ENCODE measurements at places on chromosomes 13 and 19.

DNA sequence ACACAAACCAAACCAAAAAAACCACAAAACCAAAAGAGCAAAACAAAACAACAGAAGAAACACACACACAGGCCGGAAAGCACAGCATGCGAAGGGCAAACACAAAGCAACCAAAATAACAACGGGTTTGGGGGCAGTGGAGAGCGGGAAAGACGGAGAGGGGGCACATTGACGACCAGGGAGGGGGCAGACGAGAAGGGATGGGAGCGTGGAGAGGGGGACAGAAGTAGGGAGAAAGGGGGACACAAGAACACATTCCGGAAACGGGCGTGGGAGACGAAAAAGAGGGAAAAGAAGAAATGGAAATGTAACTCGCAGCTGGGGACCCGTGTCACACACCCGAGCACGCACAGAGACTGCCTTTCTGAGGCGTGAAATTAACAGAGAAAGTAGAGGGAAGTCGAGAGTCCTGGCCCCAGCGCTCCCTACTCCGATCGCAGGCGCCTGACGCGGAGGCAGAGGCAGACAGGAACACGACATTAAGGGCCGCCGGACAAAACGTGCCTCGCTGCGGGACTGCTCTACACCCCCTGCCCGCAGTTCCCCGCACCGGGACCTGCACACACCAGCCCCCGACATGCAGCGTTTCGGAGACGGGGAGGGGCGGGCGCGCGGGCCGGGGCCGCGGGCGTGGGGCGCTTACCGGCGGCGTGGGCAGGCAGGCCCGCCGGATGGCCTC, 652 bp downstream of the POU4F1 start:
- DNase-seq = no peak

DNA sequence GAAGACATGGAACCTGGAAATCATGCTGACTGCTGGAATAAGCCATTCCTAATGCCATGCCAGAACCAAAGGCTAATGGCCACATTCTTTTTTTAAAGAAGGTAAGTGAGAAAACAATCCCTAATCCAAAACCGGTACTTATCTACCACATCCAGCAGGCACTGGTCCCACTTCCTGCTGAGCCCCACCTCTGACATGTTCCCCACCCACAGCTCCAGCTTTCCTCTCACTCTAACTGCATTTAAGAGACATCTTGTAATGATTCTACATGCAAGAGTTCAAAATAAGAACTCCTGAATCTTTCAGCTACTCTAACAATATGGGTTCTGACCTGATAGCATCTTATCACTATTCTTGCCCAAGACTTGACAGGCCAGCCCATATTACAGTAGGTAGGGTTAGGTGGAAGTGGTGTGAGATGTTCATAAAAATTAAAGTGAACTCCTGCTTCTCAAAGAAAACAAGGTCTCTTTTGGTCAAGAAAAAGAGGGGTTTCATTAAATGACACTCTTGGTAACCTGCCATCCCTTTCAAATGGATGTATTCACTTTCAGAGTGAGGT, 41.9 kb downstream of the N4BP2L2 start:
- no peak for DNase-seq

DNA sequence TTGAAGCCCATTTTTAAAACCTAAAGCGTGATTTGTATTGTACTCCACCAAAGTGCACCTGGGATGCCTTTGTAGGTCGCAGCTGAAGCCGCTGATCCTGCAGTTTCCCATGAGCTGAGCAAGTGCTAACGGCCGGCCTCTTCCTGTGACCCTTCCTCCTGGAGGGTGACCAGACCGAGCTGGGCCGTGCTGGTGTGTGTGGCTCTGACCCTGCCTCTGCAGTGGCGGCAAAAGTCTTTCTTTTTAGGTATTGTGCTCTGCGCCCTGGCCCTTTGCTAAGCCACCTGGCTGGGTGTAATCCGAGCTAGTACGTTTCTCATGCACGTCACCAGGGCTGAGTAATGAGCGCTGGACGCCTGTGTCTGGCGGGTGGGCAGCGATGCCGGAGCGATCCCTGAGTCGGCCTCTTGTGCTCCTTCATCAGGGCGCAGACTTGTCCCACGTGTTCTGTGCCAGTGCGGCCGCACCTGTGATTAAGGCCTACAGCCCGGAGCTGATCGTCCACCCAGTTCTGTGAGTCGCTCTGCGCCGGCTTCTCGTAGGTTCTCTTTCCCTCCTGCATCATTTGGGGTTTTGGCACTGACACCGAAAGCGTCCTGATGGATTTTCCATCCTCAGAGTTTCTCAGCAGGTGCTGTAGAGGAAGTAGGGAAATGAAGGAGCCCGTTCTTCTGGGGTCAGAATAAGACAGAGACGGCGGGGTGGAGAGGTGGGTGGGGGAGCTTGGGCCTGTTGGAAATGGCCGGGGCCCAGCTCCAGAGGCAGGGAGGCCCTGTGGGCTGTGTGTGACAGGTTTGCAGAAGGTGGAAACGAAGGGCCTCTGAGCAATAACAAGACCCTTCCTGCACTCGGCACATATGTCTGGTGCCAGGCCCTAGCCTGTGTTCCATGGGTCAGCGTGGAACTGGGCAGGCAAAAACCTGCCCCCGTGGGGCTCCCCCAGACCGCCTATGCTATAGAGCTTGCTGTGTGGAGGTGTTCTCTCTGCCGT, 9.7 kb downstream of the NAXD start:
- DNase-seq = peak; percentile 93

DNA sequence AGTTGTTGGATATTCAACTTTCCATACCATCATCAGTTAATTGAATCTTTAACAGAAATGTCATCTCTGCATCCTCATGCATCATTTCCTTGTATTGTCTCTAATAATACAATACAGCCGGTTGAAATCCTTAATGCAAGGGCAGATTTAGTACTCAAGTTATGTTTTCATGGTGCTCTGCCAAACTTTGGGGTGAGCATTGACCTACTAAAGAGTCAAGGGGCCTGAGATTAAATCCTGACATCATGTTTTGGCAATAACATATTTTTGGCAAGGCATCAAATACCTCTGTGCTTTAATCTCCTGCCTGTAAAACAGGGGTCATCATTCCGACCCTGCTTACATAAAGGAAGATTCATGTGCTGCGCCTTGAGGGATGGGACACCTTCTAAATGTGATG, 42.7 kb upstream of the ABCC4 start:
- DNase-seq = no peak

- peak; percentile 7 for DNase-seq
Observed at GRCh38 chr19:51637362-51637978, 7.3 kb upstream of the SIGLEC5 start.

- DNase-seq = no peak
Observed at GRCh38 chr19:38977445-38978325, 2.1 kb upstream of the FBXO17 start.

All from SHP77 treated with DMSO at 0.1 percent for 48 hours (cell line).